ENCODE measurements at places on chromosomes 4 and X.

DNA sequence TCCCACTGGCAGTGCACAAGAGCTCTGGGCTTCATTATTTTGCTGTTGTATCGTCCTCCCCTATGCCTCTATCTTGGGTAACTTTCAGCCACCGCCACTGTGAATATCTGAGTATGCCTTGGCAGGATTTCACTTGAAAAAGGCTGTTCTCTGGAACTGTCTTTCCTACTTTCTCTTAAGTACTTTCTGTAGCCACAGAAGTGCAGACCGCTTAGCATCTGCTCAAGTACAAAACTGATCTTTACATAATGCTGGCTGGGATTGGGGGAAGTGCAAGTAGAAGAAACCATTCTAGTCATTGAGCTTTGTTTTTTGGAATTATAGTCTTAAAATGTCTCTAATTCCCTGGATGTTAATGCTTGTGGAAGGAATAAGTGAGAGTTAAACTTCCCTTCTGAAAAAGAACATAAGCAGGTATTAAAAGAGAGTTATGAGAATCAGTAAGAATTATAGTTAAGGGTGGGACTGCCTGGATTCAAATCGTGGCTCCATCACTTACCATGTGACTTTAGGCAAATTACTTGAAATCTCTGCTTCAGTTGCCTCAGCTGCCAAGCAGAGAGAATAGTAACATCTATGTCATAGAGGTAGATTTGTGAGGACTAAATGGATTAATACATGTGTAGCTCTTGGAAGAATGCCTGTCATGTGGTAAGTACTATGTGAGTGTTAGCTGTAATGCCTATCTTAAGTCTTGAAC lies 77.5 kb downstream of the MID1IP1 start:
- no peak for DNase-seq

DNA sequence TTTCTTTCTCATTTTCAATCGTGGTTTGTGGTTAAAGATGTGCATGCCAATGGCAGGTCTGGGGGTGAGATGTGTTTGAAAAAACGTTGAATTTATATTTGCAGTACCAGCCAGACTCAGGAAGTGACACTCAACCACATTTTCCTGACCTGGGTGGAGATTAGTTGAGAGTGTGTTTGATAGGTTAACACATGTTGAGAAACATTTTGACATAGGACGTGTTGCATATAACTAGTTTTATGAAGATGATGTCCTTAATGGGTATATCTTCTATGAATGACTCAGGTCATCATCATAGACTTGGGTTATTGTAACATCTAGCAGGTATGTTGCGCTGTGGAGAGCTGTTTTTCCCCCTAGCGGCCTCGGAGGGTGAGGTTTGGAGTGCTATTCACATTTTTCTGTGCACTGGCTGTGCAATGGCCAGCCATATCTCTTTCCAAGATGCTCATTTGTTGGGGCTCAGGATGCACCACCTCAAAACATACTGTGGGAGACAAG lies 21.7 kb upstream of the CD38 start:
- DNase-seq, result peak; percentile 31

- no peak for DNase-seq
Observed at GRCh38 chr4:82380831-82381230, 7.0 kb upstream of the HNRNPD start.

DNA sequence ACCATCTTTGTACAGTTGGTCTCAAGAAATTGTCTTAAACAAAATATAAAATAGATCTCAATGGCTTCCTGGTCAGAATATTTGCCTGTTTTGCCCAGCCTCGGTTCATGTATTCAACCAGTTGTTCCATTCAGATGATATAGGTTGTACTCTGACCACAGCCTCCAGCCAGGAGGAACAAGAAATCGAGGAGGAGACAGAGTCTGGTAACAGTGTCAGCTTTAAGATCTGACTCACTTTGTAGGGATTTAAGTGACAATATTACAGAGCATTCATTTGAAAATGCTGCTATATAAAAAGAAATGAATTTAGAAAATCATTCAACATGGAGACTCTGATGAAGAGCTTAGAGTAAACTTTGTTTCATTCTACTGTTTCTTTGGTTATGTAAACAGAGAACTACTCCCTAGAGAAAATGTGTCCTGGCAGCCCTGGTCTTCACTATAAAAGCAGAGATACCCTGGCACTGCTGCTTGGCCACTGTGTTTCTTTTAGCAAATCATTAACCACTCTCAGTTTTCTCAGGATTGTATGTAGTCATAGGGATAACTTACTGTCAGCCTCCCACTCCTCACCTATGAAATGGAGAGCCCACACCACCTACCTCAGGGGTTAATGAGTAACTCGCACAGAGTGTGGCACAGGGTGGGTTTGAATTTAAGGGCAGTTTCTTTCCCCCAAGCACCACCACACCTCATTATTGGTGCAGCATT lies 53.5 kb downstream of the PAGE2 start:
- DNase-seq, result no peak

DNA sequence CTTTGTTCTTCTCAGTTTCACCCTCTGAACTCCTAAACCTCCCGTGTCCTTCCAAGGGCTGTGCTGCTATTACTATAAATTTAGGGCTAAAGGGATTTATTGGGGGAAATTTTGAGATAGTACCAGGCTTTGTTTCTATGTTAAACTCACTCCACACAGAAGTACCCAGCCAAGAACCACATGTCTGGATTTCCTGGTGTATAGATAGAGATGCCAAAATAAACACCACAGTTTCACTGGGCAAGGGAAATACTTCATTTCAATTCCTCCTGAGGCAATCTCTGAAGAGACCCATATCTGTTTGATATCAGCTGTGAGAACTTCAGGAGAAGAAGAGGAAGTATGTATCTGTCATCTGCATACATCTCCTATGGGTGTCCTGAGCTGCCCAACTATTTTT lies 21.7 kb upstream of the CLNK start:
- DNase-seq, result no peak

GRCh38 chrX:69162361-69162865 lies 2.8 kb downstream of the PJA1 start:
- DNase-seq, result no peak

- DNase-seq, result no peak
Observed at GRCh38 chrX:139831017-139831416, 101.8 kb downstream of the ATP11C start.

DNA sequence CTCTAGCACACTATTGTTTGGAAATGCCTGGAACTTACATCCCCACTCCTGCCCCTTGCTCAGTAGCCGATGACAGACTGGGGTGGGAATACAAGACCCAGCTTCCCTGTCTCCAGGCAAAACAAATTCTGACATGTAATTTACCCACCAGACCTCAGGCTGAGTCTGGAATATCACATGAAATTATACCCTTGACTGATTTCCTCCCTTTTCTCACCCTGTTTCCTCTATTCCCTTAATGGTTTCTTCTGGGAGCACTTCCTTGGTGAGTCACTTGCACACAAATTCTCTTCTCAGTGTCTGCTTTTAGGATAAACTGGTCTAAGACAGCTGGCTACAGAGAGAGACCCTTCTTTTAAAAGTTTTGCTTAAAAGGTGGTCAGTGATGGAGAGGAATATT lies 65.8 kb upstream of the DIPK2B start:
- no peak for DNase-seq

GRCh38 chr4:20483416-20483815 lies 216.8 kb upstream of the PACRGL start:
- DNase-seq, result no peak

DNA sequence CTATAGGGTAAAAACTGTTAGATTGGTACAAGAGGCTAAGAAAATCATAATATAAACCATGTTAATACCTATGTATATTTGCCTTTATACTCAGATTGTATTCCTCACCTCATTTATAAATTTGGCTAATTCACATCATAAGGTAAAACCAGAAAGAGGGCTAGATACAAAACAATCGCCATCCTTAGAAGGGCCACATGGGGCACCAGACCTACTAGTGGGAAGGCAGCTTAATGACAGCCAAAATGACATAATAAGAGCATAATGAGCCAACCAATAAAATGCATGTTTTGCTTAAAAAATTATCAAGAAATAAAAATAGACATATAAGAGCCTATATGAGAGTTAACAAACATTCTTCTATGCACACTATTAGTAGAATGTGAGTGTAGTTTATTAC lies 107.3 kb upstream of the PRDX4 start:
- DNase-seq, result no peak

GRCh38 chr4:161350946-161351345 lies 812.9 kb downstream of the FSTL5 start:
- no peak for DNase-seq

GRCh38 chr4:52996261-52997131 lies 134.4 kb downstream of the RASL11B start:
- DNase-seq, result no peak

DNA sequence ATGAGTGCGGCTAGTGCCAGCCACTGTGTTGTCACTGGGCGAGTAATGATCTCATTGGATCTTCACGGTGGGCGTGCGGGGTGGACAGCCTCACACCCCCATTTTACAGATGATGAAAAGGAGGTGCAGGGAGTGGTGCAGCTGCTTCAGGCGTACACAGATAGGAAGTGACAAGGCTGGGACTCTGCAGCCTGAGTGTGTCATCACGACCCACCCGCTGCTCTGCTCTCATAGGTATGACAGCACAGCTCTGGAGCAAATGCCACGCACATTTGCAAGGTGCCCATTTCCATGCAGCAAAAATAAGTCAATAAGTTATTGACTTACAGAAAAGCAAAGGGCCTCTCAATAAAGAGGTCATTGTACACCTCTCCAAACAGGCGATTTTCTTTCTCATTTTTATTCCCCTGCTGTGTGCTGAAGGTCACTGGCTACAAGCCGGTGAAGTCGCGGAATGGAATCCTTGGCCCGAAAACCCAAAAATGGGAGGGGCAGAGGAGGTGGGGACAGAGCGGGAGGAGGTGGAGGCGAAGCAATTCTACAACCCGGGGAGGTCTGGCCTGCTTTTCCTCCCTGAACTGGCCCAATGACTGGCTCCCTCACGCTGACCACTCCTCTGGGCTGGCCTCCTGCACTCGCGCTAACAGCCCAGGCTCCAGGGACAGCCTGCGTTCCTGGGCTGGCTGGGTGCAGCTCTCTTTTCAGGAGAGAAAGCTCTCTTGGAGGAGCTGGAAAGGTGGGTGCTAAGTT lies at the start of gene SOD3:
Gene SOD3, plus strand, starts transcription at position 658 of the 750 bp plus-strand sequence. CDS start 3,949 bp downstream, outside the sequence.
- no peak for DNase-seq

GRCh38 chrX:44596277-44596676 lies 53.6 kb upstream of the FUNDC1 start:
- no peak for DNase-seq

Measured in stimulated activated CD8-positive, alpha-beta memory T cell treated with anti-CD3 and anti-CD28 coated beads, Interleukin-7, amount 100 ng/mL, for 1 hour (primary cell).